ENCODE measurements at places on chromosomes 3 and 15.

- no peak for DNase-seq
Observed at GRCh38 chr15:70876011-70876410, 16.2 kb downstream of the THAP10 start.

DNA sequence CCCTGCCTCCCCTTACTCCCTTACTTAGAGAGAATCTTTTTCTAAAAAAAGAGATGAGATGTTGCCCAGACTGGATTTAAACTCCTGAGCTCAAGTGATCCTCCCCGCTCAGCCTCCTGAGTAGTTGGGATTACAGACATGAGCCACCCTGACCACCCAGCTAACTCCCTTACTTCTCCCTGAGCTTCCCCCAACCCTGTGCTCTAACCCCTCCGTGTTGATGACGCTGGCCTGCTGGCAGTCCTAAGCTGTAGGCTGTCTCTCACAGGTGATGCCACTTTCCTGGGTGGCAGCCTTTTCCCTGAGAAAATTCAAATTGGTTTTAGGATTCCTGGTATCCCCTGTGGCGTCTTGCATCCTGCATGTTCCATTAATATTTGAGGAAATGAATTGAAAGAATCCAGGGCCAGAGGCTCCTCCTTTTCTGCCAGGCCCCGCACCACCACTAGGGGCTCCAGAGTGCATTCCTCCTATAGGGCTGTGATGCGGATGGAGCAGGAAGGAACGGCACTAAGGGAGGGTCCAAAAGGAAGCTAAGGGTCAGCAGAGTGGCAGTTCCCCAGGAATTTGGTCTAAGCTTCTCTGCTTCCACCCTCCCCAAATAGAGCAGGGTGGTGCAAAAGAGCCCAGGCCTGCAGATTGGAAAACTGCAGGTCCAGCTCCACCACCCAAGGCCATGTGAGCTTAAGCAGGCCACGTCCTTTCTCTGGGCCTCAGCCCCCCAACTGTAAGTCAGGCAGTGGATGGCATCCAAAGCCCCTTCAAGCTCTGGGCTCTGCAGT is 101.1 kb downstream of the DAPK2 start:
- no peak for DNase-seq

DNA sequence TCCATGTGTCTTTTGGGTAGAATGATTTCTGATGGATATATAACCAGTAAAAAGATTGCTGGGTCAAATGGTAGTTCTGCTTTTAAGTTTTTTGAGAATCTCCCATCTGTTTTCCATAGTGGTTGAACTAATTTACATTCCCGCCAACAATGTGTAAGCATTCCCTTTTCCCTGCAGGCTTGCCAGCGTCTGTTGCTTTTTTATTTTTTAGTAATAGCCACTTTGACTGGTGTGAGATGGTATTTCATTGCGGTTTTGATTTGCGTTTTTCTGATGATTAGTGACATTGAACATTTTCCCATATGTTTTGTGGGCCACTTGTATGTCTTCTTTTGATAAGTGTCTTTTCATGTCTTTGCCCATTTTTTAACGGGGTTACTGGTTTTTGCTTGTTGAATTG is 36.3 kb upstream of the MB21D2 start:
- no peak for DNase-seq

DNA sequence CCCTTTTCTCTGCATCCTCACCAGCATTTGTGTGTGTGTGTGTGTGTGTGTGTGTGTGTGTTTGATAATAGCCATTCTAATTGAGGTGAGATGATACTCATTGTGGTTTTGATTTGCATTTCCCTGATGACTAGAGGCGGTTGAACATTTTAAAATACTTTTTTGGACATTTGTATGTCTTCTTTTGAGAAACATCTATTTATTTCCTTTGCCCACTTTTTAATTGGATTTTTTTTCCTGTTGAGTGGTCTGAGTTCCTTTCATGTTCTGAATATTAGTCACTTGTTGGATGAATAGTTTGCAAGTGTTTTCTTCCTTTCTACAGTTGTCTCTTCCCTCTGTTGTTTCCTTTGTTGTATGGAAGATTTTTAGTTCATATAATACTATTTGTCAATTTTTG is 54.3 kb upstream of the THSD4 start:
- DNase-seq: no peak

GRCh38 chr3:60582288-60582687 is 669.0 kb downstream of the FHIT start:
- DNase-seq: no peak

- no peak for DNase-seq
Observed at GRCh38 chr15:38266247-38266986, 13.8 kb downstream of the SPRED1 start.

- DNase-seq: no peak
Observed at GRCh38 chr3:30657914-30658313, 51.5 kb downstream of the TGFBR2 start.

- DNase-seq: no peak
Observed at GRCh38 chr3:30835667-30836066, 58.8 kb downstream of the GADL1 start.

DNA sequence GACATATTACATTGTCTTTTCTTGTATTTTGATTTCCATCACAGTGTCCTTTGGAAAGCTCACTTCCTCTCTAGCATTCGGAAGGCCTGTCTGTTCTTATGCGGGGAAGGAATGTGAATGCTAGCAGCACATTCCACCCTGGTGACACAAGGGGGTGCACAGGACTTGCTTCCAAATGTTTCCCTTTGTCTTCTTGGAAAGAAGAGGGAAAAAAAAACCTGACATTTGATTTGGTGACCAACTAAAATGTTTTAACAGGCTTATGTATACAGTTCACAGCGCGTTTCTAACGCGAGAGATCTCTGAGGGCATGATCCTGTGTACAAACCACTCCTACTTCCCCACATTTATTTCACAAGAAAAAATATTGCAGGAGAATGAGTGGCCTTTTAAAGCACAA is 107.6 kb upstream of the FXR1 start:
- DNase-seq: no peak

DNA sequence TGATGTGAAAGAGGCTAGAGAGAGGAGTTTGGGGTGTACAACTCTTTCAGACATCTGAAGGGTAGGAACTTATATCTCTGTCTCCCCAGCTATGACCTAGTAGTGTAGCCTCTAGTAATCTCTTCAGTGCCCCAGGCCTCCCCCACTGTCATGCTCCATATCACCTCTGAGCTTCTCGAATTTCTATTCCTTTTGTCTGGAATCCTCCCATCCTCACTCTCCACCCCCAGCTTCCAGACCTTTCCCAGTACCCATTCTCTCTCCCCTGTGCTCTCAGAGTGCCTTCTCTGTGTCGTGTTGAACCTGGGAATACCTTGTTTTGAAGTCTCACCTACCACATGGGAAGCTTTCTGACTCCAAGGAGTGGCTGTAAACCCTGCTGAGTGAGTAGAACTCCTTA is 3.6 kb upstream of the RBPMS2 start:
- no peak for DNase-seq

GRCh38 chr15:66080717-66081398 is 172.7 kb downstream of the MEGF11 start:
- DNase-seq: no peak

DNA sequence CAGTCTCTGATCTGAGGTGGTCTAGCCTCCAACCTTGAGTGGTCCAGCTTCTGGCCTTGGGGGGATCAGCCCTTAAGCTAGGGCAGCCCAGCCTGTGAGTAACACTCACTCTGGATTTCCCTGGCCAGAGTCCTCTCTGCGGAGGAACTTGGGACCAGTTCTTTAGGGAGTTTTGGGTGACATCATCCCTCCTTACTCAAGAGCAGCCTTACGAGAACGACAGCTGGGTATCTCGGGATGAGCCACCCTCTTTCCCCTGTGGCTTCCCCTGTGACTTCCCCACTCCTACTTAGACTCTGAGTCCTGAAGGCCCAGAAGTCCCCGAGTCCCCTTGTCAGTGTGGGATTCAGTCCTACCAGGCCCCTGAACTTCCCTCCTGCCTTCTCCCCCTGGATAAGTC is 10.2 kb upstream of the PLXND1 start:
- no peak for DNase-seq

DNA sequence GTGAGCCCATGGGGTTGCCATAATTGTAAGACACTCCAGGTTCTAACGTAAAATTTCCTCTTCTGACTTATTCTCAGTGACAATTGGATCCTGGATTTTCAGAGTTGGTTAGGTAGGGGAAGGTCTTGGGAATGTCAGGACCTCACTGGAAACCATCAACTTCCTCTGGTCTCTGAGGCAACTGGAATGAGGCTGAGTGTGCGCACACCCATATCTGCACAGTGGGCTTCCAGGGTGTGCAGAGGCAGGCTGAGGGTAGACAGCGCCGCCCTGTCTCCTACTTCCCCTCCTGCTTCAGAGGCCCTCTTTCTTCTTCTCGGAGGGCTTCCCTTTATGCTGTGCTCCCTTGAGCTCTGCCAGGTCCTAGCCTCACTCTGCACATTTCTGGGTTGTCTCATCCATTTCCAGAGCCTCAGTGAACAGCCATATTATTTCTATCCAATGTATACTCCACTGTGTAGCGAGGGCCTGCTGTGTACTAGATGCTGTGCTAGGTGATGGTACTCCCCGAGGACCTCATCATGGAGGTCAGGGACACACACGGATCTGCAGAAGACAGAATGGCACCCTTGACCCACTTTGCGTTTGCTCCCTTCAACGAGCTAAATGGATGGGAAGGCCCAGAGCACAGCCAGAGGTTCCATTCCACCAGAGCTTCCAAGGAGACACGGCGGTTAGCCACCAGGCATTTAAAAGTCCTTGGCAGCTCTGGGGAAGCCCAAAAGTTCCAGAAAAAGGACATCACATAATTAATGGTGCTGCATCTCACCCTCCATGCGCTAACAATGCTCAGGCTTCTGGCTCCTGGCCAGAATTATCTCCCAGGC is 18.3 kb downstream of the ACAA1 start:
- no peak for DNase-seq

- DNase-seq: no peak
Observed at GRCh38 chr3:127792541-127793292, 29.6 kb downstream of the MGLL start.

GRCh38 chr3:194577986-194578905 is 55.0 kb downstream of the TMEM44 start:
- no peak for DNase-seq

DNA sequence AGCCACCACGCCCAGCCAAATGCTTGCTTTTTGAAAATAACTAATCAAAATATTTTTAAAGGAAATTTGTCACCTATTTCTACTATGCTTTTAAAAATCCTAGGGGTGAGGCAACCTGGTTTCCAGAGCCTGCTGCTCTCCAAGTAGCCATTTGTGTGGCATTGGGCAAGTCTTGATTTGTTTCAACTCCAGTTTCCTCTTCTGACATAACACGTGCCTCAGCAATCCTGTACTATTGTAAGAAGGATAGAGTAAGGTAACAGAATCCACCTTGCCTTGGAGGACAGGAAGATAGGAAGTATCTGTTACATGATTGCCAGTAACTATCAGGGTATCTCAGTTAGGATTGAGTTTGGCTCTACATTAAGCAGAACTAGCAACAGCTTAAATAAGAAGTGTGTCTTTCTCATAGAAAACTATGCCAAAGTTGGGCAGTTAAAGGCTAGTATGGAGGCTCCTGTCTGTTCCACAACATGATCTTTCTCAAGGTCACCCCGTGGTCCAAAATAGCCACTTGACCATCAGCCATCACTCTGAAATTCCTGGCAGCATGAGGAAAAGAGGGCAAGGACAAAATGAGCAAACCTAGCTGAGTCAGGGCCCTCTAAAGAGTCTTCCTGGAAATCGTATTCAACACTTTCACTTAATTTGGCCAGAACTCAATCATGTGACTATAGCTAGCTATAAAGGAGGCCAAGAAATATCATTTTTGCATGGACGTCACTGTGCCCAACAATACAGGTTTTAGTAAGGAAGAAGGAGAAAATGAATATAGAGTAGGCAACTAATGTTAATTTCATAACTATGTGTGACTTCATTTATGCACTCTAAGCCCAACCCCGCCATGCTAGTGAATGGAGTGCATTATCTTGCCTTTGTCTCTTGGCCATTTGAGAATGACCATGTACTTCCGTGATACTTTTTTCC is 66.1 kb downstream of the HMG20A start:
- DNase-seq: no peak

DNA sequence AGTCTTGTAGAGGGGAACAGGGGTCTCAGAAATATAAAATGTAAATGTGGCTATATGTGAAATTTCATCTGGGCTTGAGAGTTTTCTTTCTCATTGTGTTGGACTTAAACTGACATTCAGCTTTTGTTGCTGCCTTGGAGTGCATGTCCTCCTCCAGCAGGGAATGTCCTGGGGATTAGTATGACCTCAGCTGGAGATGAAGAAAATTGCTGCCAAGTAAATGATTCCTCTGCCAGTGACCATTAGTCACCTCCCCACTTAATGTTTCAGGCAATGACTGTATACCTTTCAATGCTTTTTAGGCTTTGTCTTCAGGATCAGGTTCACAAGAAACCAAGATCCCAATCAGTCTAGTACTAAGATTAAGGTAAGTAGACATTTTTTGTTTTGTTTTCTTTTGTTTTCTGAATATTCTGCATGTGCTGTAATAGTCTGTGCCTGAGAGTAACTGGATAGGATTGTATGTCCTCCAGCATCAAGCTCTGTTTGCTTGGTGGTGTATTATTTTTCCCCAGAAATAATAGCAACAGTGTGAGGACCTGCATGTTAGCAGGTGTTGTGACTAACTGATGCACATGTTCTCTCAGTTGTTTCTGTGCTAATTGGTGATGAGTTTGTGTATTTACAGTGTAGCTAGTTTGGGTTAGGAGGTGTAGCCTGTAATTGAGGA is 18.1 kb upstream of the SLC22A13 start:
- DNase-seq: no peak

GRCh38 chr3:126154391-126155279 is 25.8 kb downstream of the ALDH1L1 start:
- DNase-seq: no peak

- DNase-seq: no peak
Observed at GRCh38 chr3:197317250-197317963, 19.0 kb upstream of the DLG1 start.

GRCh38 chr3:174330303-174330702 is 528.8 kb upstream of the NAALADL2 start:
- no peak for DNase-seq

GRCh38 chr3:156792945-156793344 is 33.2 kb upstream of the LEKR1 start:
- DNase-seq: no peak

DNA sequence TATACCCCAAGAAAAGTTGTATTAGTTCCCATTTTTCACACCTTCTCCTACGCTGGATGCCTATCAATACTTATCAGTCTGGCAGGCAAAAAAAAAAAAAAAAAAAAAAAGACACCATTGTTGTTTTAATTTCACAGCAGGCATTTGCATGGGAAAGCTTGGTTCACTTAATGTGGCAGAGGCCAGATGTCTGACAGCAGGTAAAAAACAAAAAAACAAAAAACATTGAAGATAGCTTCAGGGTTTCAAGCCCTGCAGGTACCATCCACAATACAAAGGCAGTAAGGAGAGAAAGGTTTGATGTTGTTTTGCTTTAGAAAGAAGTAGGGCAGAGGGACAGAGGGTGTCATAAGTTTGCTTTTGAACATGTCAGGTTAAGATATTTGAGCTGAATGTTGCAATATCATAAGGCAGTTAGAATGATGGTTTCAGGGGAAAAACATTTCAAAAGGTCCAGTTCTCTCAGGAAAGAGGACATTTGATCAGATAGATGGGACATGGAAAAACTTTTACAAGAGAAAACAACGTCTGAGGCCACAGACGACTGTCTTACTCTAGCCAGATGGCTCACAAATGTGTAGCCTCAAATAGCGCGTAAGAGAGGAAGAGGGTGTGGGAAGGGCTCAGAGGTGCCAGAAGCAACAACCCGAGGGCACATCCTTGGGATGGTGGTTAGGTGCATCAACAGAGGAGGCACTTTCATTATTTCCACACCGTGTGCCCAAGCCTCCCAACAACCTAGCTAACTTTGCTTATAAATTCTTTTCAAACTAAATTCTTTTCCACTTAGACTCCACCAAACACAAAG is 25.7 kb downstream of the PCOLCE2 start:
- DNase-seq: no peak
